CD8-positive, alpha-beta memory T cell (primary cell): ENCODE measurements at places on chromosomes 6 and 20.

DNA sequence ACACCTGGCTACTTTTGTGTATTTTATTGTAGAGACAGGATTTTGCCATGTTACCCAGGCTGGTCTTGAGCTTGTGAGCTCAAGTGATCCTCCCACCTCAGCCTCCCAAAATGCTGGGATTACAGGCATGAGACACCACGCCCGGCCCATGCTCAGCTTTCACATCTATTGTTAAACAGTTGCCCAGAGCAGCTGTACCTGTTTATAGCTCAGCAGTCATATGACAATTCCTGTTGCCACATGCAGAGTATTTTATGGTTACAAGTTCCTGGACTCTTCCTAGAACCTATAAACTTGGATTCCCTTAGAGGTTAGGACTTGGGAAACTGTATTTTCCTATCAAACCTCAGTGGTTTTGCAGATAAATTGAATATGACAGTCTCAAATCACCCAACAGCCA is 188.3 kb upstream of the KCNG1 start:
- no peak for DNase-seq

GRCh38 chr20:10508060-10508459 is 73.0 kb downstream of the SLX4IP start:
- DNase-seq, result no peak

- DNase-seq, result no peak
Observed at GRCh38 chr6:140441256-140441655, 1066.8 kb upstream of the CITED2 start.

DNA sequence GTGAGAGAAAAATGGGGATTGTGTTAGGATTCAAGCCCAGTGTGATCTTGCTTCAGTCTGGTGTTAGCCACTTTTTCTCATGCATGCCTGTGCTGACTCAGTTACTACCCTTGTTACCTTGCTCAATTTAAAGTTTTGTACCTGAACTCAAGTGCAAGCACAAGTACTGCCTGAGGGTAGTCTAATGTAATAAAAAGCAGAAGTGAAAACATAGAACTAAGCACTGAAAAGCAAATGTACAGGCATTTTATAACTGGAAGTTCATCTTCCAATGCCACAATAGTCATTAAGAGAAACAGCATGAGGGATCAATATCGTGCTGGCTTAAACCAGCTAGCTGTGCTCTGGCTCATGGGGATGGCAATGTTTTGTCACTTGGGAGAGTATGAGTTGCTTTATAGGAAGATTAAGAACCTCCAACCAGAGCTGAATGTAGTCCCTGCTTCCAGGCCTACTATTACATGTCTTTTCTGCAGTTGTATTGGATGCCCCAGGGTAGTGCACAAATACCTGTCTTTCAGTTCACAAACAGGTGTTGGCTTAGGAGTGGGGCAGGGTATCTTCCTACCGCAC is 48.7 kb downstream of the SLC35F1 start:
- no peak for DNase-seq

- no peak for DNase-seq
Observed at GRCh38 chr6:121309768-121310469, 24.4 kb downstream of the TBC1D32 start.
